NCI-H2081 (cell line): ENCODE measurements at places on chromosomes 3 and 15.

- no peak for DNase-seq
These were observed 112.8 kb downstream of the NSUN3 start for GRCh38 chr3:94175677-94176076.

GRCh38 chr15:53716909-53717876 lies 42.3 kb downstream of the WDR72 start:
- DNase-seq, result peak; percentile 58

GRCh38 chr3:45269952-45270351 lies 43.9 kb upstream of the TMEM158 start:
- DNase-seq, result no peak

GRCh38 chr3:174198199-174198598 lies 660.9 kb upstream of the NAALADL2 start:
- DNase-seq, result peak; percentile 62

DNA sequence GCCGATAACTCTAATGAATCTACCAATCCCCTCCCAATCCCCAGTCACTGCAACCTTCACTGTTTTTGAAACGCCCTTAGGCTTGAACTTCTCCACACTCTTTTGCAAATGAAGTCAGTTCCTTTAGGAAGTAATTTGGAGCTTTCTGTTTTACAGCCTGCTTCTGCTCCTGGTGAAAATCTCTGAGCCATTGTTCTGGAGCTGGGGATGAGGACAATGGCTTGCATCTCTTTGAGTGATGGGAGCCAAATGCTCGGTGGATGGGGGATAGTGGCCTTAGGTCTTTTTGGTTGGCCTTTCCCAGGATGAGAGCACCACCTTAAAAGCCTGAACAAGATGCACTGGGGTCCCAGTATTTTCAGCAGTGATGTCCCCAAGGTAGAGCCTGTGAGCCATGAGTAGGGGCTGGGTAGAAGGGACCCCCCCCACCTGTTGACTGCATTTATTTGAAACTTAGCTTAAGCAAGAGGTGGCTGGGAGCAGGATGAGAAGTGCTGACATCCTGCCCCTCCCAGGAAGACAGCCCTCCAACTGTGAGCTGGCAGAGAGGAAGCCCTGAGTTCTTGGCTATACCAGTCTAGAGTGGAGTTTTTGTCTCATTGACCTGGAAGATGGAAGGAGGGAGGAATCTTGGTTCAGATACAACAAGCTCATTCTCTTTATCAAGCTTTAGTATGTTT lies 7.6 kb upstream of the MYO5C start:
- no peak for DNase-seq

DNA sequence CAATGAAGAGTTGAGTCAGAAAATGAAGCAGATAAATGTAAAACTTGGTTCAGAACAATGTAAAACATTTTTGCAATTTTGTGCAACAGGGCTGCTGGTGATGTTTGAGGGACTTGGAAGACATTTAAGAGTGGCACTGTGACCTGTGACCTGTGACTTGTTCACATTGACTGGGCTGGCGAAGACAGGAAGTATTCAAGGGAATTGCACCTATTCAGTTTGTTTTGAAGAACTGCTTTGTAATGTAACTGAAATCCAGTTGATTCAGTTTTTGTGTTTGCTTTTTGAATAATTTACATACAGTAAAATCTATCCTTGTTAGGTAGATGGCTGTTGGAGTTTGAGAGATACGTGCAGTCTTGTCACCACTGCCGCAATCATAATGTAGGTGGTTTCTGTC lies 35.4 kb downstream of the MCTP2 start:
- no peak for DNase-seq

- DNase-seq, result no peak
These were observed 140.4 kb downstream of the RORA start for GRCh38 chr15:61088675-61089074.

DNA sequence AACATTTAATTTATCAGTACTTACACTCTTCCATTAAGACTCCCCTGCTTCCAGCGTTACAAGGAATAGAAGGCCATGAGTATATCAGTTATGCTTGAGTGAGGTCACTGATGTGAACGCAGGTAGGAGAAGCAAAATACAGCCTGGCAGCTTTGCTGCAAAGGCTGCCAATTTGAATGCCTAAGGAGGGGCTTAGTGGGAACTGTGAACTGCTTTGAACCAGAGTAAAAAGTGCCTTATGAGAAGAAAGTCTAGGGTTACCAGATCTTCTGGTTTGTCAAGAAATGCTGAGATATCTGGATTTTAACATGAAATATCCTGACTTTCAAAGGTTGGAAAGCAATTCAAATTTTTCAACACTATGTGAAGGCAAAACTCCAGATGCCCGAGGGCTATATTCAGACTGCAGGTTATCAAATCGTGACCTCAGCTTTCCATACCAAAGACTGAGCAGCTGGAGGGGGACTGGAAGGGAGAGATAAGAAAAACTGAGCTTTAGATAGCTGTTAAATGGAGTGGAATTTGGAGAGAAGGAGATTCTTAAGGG lies 446.3 kb upstream of the NECTIN3 start:
- DNase-seq, result no peak

DNA sequence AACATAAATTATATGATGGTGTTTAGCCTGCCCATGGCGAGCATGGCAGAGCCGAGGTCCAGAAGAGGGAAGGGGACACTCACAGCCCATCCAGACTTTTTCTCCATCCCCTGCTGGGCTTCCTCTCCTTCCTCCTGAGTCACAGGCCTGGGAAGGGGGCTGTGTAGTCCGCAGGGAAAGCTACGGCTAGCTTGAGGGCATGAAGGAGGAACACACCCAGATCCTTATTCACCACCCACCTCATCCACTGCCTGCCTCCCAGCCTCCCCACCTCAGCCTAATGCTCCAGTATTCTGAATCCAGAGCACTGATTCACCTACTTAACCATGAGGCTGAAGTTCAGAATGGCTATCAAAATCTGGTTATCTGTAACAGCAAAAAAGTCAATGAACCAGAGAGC lies 97.8 kb downstream of the OXNAD1 start:
- DNase-seq, result no peak

GRCh38 chr15:80275961-80276360 lies 23.9 kb upstream of the CTXND1 start:
- DNase-seq, result no peak

GRCh38 chr3:150557725-150558124 lies 11.1 kb downstream of the EIF2A start:
- DNase-seq, result no peak

DNA sequence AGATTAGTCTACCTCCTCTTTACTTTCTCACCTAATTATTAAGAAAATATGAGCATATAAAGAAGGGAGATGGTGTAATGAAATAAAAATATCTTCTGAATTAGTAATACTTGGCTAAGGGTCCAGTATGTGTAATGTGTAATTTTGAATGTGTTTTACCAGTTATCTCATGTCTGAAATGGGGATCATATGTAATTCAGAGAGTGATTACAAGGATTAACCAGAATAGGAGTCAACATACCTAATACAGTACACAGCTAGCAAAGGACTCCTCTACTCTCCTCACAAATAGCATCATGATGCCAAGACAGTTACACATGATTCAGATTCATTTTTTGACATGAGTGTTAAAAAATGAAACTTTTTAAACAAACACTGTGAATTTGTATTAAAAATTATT lies 570.4 kb downstream of the SI start:
- DNase-seq, result no peak

DNA sequence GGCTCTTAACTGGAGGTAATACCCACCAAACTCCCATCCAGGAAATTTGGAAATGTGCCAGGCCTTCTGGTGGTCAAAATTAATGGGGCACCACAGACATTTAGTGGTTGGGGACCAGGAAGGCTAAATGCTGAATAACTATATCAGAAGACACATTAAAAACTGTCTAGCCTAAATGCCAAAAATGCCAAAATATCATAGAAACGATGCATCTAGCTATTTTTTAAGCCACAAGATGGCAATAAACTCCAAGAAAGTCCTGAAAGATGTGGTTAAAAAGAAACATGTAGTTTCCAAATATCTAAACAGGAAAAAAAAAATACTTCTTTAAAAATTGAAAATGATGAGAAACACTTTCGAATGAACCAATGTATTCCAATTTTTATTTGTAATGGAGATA lies 19.9 kb downstream of the CCDC14 start:
- no peak for DNase-seq

DNA sequence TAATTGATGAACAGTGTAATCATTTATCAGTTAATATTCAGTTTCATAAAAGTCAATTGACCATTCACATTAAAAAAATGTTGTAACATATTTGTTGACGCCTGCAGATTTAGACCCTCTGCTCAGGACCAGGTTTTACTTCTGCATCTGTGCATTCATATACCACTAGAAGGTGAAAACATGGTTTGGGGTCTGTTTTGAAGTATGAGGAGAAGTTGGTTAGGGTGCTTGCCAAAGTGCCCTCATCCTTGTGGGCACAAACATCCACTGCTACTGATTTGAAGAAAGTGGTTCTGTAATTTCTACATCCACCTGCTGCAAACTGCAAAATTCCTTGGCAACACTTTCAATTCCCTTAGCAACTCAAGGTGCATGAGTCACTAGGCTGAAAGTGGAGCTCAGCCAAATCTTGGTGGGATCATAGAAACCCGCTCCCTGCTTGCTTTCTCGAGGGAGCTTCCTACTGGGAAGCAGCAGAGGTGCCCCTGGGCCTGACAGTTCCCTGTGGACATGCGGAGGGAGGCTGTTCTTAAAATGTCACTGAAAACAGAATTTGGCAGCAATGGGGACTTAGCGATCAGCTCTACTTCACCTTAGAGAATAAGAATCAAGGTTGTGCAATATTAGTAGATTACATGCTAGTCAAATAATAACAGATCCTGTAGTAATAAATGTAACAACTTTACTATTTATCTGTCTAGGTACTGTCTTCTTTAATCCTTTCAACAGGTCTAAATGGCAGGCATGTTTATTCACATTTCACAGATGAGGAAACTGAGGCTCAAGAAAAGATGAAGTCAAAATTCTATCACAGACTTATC lies 301.0 kb upstream of the TBL1XR1 start:
- no peak for DNase-seq

DNA sequence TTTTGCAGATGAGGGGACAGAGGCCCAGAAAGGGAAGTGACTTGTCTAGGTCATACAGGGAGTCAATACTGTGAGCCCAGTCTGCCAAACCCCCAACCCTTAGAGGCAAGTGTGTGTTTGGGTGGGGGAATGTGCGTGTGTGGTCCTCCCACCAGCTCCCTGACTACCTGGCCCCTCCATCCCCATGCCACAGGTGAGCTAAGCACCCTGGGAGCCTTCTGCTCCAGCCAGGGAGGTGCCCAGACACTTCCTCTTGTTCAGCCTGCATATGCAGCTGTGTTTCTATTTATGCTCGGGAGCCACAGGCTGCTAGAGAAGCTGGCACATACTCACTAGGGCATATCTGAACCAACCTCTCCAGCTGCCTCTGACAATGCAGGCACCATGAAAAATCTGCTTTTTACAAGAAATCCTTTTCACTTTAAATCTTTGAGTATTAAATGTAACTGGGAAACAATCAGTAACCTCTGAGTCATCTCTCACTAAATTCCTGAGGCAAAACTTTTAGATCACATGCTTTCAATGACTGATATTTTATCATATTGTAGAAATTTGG lies 20.7 kb downstream of the TBC1D2B start:
- DNase-seq, result no peak

GRCh38 chr3:143839980-143840379 lies 8.3 kb downstream of the SLC9A9 start:
- no peak for DNase-seq

- DNase-seq, result no peak
These were observed 87.0 kb downstream of the TP63 start for GRCh38 chr3:189718215-189718614.

- no peak for DNase-seq
These were observed 14.2 kb upstream of the MB21D2 start for GRCh38 chr3:192931825-192932224.

DNA sequence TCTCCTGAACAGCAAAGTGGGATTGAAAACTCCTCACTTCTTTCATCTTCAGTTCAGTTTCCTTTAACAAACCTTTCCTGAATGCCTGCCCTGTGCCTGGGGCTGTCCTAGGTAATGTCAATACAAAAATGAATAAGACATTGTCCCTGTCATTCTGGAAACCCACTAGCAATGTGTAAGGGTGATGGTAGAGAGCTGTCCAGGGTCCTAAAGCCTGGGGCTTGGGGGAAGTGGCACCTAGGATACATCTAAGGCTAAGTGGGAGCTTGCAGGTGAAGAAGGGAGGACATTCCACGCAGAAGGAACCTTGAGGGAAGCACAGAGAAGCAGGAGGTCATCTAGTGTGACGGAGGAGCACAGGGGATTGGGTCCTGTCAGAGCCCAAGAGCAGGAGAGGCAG lies 212.7 kb upstream of the PPP2R3A start:
- no peak for DNase-seq

DNA sequence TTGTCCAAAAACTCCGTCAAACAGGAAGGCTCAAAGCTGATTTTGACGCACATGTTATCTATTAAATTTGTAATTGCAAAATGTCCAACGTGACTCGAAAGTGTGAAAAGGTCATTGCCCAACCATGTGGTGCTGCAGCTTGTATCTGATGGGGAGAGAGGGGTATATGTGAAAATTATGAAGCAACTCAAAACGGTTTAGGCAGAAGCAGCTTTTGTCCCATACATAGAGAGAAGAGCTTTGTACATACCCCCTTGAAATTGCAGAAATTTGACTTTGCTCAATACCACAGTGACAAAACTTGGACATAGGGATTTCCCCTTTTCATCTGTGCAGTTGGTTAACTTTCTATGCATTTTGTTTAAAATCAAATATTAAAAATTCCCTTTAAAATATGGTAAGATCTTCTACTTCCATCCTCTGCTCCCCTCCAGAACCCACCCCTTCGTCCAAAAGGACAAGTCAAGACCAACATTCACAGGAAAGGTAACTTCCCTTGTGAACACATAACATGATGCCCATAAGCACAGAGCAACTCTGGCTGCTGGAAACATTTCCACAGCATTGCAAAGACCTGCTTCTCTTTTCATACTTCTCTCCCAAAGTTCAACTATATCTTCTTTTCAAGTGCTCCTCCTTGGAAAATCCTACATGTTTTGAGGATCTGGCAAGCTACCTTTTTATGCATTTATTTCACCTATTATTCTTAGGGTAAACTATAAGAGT lies 253.7 kb upstream of the THBS1 start:
- DNase-seq, result no peak

DNA sequence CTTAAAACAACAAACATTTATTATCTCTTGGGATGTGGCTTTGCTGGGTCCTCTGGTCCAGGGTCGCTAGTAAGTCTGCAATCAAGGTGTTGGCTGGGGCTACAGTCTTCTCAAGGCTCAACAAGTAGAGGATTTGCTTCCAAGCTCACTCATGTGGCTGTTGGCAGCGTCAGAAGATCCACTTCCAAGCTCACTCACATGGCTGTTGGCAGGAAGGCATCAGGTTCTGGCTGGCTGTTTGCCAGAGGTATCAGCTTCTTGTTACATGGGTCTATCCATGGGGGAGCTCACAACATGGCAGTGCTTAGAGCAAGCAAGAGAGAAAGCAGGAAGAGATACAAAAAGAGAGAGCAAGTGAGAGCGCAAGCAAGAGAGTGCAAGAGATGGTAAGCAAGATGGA lies 15.0 kb upstream of the BNC1 start:
- no peak for DNase-seq

GRCh38 chr3:116064646-116065045 lies 380.6 kb downstream of the LSAMP start:
- no peak for DNase-seq
